Neural cell (in vitro differentiated cells): ENCODE measurements at places on chromosomes 1 and 21. TPM values are rescaled to one million over a fixed set of nuclear protein-coding genes. Genes with fewer than 3 reads are reported as not detected.

MX2 gene
- polyA plus RNA-seq, result not detected in 2 replicates

HENMT1 gene
- 2.6 and 4.1 TPM in 2 replicates for polyA plus RNA-seq

NUP210L gene
- 0.09 TPM in 1 of 2 replicates, not detected in the other for polyA plus RNA-seq

PGLYRP4 gene
- not detected in 2 replicates for polyA plus RNA-seq
